ENCODE measurements at places on chromosomes 13 and 19. TPM values are rescaled to one million over a fixed set of nuclear protein-coding genes. Genes with fewer than 3 reads are reported as not detected.

GRCh38 chr13:59673286-59673685 lies 490.4 kb downstream of the DIAPH3 start:
- no peak overlapping the region for H3K4me3 ChIP-seq
- DNase-seq, result no peak
- H3K36me3 ChIP-seq, result no peaks in the 10 kb centered on the region
- no peak overlapping the region for H3K27ac ChIP-seq

DNA sequence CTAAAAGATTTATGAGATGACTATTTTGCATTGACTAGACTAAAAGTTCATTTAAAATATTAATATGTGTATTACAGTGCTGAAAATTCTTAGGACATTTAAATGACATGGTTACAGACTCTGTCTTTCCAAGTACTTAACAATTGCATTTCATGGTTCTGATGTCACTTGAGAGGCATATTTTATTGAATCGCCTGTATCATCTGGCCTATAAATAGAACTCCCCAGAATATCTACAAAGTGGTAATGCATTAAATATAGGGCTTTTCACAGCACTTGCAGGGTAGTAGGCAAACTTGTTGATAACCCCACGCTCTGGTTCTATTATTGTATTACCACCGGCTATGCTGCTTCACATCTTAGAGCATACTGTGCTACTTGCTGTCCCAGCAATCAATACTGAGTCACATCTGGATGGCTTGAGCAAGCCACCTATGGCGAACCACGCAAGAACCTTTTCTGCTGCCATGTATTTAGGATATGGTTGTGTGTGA lies 400.6 kb downstream of the HS6ST3 start:
- H3K4me1 ChIP-seq, result no peaks in the 10 kb centered on the region
- DNase-seq, result no peak
- no peaks in the 10 kb centered on the region for H3K36me3 ChIP-seq
- H3K27me3 ChIP-seq, result no peaks in the 10 kb centered on the region
- no peak overlapping the region for H3K27ac ChIP-seq
- H3K4me3 ChIP-seq, result no peak overlapping the region

DNA sequence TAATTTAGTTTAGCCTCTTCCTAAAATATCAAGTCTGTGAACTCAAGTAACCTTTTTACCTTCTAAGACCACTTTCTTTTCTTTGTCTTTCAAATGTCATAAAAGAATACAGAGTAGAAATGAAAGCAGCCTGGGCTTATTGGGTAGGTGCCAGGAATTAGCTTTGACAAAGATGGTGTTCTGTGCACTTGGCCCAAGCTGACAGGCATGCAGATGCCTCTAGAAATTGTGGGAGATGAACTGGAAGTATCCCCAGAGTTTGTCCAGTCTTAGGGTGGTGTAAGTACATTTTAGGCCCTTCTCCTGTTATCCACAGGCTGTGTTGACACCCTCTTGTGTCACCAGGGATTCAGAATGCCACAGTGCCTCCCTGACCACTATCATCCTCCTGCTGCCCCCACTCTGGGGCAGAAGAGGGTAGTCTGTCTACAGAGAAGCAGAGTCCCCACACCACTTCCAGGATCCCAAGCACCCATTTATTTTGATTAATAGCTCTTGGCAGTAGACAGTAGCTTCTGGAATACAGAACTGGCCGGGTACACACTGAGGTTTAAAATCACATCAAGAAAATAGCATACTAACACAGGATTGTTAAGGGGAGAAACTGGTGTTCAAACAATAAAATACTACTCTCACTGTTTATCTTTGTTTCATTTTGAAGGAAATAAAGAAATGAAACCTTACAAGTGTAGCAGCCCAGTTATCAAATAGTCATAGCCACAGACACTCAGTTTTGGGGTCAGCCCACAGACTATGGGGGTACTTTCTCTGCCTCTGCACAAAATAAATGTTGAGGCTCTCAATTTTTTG lies 343.2 kb downstream of the KCNRG start:
- peaks cover 5% of the 10 kb centered on the region for H3K4me1 ChIP-seq
- peak overlapping the region; percentile 9 for H3K27ac ChIP-seq
- no peaks in the 10 kb centered on the region for H3K27me3 ChIP-seq
- H3K36me3 ChIP-seq, result no peaks in the 10 kb centered on the region

- peaks cover 11% of the 10 kb centered on the region for H3K4me1 ChIP-seq
- no peak overlapping the region for H3K4me3 ChIP-seq
- no peak overlapping the region for H3K27ac ChIP-seq
- H3K27me3 ChIP-seq, result no peaks in the 10 kb centered on the region
Measured at GRCh38 chr13:44220948-44221347, 152.7 kb upstream of the SERP2 start.

DNA sequence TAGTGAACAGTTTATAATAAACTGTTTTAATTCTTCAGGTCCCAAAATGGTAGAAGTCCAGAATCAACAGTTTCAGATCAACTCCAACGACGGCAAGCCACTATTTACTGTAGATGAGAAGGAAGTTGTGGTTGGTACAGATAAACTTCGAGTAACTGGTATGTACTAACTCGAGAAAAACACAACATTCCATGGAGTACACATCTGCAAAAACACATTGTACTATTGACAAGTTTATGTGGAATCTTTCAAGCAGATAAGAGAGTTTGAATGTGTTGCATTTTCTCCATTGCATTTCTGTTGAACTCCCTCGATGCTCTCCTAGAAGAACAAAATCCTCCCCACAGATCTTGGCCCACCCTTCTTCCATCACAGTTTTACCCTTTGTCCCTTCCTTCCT lies 98.5 kb downstream of the SGCG start:
- H3K27ac ChIP-seq, result no peak overlapping the region
- DNase-seq, result no peak
- no peaks in the 10 kb centered on the region for H3K36me3 ChIP-seq
- H3K27me3 ChIP-seq, result no peaks in the 10 kb centered on the region

The OSCAR gene
- 1.4 TPM for polyA plus RNA-seq

DNA sequence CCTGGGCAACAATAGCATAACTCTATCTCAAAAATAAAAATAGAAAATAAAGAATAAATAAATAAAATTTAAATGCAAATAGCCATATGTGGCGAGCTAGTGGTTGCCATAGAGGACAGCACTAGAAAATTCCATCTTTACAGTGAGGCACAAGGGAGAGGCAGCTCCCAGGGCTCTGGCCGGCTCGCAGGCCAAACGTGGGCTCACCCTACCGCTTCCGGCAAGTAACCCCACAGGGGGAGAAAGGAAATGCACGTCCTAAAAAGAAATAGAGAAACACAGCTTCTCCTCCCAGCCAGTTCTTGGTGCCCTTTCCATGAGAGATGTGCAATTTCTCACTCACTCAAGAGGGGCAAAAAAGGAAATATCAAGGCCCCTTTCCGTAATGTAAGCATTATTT lies 12.4 kb upstream of the GRWD1 start:
- no peak for DNase-seq
- H3K36me3 ChIP-seq, result no peaks in the 10 kb centered on the region

The HTR2A gene
- 0.88 TPM for polyA plus RNA-seq

The UBL3 gene
- polyA plus RNA-seq, result 27.8 TPM

- H3K27ac ChIP-seq, result no peak overlapping the region
- H3K36me3 ChIP-seq, result no peaks in the 10 kb centered on the region
- H3K27me3 ChIP-seq, result no peaks in the 10 kb centered on the region
- no peak overlapping the region for H3K4me3 ChIP-seq
Measured at GRCh38 chr13:82702513-82702912, 1179.8 kb downstream of the SLITRK1 start.

GRCh38 chr13:74132776-74133656 lies 1.2 kb downstream of the KLF12 start:
- H3K36me3 ChIP-seq, result no peaks in the 10 kb centered on the region
- peak; percentile 57 for DNase-seq
- H3K27ac ChIP-seq, result peak overlapping the region; percentile 94
- H3K4me3 ChIP-seq, result peak overlapping the region; percentile 77
- peaks cover 11% of the 10 kb centered on the region for H3K4me1 ChIP-seq

The HOOK2 gene
- 23.5 TPM for polyA plus RNA-seq

The GARIN5A gene
- polyA plus RNA-seq, result 0.47 TPM

Measured in ovary (tissue), 10 donors.